ENCODE measurements at places on chromosomes 2 and 18. TPM values are rescaled to one million over a fixed set of nuclear protein-coding genes. Genes with fewer than 3 reads are reported as not detected.

SLC66A3 gene
- 18.7 TPM for total RNA-seq

HTR2B gene
- 2.8 TPM for total RNA-seq

DNA sequence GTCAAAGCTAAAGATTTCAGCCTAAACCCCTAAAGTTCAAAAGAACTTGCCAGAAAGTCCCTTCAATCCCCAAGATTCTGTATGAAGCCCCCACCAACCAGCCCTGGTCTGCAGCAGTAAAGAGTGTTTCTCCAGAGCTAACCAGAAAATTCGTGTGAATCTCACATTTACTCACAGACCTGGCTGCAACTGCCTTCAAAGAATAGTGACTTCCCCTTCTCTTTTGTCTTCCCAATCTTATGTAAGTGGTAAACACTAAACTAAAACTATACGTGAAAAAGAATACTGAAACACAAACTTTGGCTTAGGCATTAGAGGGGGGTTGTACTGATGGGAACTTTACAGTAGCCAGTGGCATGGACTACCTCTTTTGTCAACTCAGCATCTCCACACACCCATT, 50.6 kb upstream of the SETBP1 start:
- DNase-seq, result no peak

- DNase-seq, result peak; percentile 32
Observed at GRCh38 chr2:219697811-219698747, 70.6 kb downstream of the SLC4A3 start.

GRCh38 chr2:86706220-86706619, 13.9 kb upstream of the RMND5A start:
- DNase-seq, result no peak

DNA sequence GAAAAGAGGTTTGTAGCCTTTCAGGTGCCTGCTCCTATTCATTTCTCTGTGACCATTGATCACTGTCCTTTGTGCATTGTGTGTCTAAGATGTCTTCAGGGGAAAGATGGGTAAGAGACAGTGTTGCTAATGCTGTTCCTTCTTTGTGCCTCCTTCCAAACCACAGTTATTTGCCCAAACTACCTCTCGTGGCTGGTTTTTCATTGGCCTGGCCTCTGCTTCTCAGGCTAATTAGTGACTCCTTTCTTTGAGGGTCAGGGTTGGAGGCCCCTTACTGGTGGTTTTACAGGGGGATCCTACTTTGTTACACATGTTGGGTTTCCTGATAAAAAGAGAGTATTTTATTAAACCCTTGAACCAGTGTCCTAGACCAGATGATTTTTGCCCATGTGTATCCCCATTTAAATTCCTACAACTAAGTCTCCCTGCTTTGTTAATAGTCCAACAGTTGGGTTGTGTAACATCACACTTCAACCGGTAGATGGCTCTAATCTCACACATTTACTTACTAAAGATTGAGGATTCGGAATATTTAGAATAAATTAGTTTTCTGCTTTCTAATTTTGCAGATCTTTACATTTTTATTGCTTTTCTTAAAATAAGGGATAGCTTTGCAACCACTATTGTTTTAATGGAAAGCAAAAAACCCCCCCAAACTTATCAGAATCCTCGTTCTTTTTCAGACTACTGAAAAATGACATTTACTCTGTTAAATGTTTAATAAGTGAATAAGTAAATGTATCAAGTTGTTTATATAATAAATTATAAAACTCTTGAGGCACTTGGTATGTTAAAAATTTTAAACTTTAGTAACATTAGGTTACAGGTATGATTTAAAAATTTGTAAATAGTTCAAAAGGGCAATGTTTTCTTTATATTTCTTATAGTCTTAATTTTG, 2.4 kb downstream of the MARS2 start:
- no peak for DNase-seq

DNA sequence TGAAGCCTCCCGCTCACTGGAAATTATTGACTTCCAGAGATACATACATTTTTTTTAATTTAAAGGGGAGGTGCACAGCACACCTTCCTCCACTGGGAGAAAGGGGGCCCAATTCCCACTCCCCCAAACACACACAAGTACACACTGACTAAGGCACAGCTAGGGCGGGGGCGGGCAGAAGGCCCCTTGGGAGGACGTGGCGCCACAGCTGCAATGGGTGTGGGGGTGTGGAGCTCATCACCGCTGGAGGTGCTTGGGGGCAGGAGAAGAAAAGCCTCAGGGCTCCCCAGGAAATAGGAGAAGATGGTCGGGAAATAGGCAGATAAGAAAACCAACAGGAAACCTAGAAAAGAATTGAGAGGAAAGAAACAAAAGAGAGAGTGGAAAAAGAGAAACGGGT, 127.3 kb upstream of the FAM98A start:
- no peak for DNase-seq

- DNase-seq, result no peak
Observed at GRCh38 chr2:101038455-101039255, 36.6 kb downstream of the RPL31 start.

Data from right atrium auricular region (tissue), 2 donors.